GM19239 (cell line): ENCODE measurements at places on chromosomes 1 and 21.

DNA sequence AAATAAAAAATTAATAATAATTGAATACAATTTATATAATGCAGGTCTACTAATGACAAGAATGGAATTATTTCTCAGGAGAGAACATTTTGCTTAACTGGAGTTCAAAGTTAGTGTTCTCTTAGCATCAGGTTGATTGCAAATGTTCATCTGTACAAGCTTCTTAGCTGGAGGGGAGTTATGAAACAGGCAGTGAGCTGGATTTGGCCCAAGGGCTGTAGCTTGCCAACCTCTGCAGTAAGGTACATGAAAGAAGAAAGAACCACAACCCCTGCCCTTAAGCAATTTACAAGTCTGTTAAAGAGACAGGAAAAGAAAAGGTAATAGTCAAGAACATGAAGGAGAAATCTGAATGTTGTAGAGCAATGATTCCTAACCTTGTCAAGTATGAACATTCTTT, 17.0 kb downstream of the LPGAT1 start:
- DNase-seq, result no peak

DNA sequence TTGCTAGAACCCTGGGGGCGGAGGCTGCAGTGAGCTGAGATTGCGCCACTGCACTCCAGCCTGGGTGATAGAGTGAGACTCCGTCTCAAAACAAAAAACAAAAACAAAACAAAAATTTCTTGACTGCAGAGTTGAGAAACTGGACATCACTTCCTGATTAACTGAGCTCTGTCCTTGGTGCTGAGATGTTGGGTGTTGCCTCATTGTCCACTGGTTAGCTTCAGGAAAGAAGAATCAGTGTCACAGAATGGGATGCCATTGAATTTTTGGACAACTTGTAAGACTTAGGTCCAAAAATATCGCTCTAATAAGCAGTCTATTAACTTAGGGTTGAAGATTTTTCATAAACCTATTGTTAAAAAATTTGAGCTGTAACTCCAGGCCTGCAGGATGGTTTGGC, 23.8 kb upstream of the KCNA10 start:
- DNase-seq, result no peak

DNA sequence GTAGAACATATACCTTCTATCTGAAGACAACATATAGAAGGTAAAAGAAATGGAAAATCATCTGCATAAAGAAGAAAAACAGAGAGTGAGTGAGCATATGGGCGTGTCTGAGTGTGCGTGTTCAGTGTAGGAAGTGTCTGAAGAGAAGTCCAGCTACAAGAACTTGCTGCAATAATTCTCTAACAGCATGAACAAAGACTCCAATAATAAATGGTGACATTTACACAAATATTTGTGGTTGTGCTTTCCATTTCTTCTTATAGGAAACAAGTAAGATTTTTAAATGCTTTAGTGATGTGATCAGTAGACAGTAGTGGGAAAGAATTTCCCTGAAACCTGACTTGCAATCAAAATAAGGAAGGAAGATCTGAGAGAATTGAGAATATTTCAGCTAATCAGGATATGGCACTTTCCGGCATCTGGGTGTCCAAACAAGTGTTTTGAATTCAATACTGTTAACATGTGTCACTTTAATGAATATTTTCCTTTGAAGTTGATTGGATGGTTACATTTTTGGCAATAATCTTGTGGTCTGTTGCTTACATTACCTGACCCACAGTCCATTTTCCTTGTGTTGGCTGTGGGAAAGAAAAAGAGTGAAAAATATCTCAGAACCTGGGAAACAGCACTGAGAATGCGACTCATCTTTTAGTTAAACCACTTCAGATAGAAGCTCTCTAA, 154.0 kb downstream of the TGFB2 start:
- DNase-seq, result no peak

- no peak for DNase-seq
Measured at GRCh38 chr21:31618696-31619430, 40.6 kb upstream of the SOD1 start.

DNA sequence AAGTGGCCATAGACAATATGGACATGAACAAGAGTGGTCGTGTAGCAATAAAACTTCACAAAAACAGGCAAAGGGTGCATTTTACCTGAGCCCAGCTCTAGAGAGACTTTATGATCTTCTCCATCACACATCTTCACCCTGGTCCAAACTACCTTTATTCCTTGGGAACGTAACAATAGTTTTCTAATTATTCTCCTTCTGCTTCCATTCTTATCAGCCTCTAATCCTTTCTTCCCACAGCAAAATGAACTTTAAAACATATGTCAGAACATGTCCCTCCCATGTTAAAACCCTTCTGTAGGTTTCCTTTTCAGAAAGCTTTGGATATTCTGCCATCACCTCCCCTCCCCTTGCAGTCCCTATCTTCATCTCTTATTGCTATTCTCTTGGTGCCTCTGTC, 395.2 kb upstream of the PLXNA2 start:
- no peak for DNase-seq

GRCh38 chr1:62467092-62467491, 30.2 kb downstream of the USP1 start:
- no peak for DNase-seq

DNA sequence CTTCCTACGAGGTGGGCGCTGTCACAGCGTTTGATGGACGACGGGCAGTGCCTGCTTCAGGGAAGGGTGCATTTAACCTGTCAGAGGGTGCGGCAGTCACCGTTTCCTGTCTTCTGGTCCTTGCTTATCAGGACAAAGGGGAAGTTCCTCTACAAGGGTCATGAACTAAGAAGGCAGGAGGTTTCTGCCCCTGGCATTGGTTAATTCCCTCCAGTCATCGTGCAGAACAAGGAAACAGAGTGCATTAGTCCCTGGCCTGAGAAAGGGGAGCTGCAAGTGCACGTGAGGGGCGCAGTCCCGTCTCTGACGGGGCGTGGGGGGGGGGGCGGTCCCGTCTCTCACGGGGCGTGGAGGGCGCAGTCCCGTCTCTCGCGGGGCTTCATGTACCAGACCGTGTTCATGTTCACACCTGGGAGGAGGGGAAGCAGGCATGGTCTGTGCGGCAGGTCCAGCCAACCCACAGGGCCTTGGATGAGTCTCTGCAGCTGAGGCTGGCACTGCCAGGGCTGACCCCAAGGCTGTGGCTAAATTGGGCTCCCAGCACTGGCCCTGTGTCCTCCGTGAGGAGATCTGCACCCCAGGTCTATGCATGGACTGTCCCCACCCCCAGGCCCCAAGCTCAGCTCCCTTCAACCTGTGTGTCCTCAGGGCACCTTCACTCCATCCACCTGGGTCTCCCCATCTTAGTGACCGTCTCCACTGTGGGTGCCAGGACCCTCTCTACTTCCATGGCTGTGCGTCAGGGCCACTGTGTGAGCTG, 89.2 kb upstream of the COL6A1 start:
- DNase-seq, result no peak

DNA sequence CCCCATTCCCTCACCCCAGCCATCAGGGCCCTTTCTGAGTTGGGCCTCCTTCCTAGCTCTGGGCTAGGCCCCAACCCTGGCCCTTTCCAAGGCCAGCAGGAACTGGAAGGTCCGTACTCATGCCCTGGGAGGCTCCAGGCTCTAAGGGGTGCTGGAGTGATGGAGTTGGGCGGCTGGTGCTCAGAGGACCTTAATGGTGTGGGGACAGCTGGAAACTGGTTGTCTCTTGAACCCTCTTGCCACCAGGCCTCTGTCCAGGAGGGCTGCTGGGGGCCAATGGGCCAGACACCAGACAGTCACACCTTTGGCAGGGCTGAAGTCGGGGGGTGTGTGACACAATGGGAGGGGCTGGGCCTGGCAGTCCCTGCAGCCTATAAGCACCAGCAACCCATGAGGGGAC, 9.2 kb upstream of the PADI1 start:
- no peak for DNase-seq

GRCh38 chr1:105779727-105780126, 1276.7 kb upstream of the PRMT6 start:
- DNase-seq, result no peak

DNA sequence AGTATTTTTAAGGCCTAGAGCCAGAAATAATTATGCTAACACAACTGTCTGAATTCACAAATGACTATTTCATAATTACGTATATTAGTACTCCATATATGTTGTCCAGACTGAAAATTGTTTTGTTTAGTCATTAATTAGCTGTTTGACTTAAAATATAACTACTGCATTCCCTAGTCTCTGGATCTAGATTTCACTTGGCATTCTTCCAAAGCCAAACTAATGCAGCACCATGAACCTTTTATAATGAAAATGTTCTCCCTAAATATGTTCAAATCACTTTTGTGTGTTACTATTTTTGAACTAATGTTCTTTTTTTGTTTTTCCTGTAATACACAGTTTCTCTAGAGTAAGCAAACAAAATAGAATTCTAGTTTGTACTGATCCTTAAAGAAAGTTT, 46.1 kb downstream of the CAMTA1 start:
- no peak for DNase-seq

DNA sequence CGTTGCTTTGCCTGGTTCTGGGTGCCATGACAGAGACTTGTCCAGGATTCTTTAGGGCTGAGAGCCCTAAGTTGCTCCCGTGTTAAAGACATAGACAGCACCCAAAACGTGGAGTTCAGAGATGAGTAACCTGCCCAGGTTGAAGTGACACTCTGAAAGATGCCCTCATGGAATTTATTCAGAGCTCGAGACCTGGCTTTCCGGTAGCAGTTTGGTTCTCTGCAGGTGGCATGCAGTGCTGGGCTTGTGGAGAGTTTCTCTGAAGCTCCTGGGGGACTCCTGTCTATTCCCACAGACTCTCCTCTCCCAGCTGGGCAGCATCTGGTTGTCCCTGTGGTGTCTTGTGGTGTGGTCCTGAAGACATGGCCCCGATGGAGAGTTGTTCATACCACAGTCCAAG, 241.0 kb downstream of the RHOU start:
- no peak for DNase-seq

- no peak for DNase-seq
Measured at GRCh38 chr1:214977700-214978374, 104.7 kb upstream of the KCNK2 start.

GRCh38 chr1:157956732-157957131, 36.7 kb upstream of the KIRREL1 start:
- DNase-seq, result no peak

GRCh38 chr1:85122169-85122568, 73.9 kb upstream of the MCOLN3 start:
- no peak for DNase-seq

- DNase-seq, result no peak
Measured at GRCh38 chr1:193419295-193419694, 232.9 kb upstream of the B3GALT2 start.

DNA sequence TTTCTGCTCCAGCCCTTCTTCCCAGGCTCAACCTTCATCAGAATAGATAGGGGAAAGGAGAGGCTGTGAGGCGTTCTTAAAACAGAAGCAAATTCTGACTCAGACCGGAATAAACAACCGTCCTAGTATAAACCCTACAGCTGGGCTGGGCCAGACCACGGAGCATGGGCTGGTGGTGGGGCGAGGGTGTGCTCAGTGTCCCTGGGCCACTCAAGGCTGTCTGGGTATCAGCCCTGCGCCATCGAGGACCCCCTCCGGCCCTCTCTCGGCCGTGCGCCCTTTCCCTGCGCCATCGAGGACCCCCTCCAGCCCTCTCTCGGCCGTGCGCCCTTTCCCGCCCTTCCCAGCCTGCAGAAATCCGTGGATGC, 36.0 kb downstream of the CAPN2 start:
- no peak for DNase-seq

GRCh38 chr1:153192697-153193096, 10.5 kb upstream of the LELP1 start:
- no peak for DNase-seq

- no peak for DNase-seq
Measured at GRCh38 chr1:193054169-193054675, 4.9 kb downstream of the UCHL5 start.
